ENCODE measurements at places on chromosomes 7 and 10.

GRCh38 chr7:130874071-130874915, 140.3 kb upstream of the KLF14 start:
- DNase-seq, result no peak

GRCh38 chr10:28986117-28986792, 302.6 kb upstream of the LYZL1 start:
- DNase-seq, result no peak

GRCh38 chr7:157432957-157433576, 96.3 kb downstream of the DNAJB6 start:
- peak; percentile 27 for DNase-seq

DNA sequence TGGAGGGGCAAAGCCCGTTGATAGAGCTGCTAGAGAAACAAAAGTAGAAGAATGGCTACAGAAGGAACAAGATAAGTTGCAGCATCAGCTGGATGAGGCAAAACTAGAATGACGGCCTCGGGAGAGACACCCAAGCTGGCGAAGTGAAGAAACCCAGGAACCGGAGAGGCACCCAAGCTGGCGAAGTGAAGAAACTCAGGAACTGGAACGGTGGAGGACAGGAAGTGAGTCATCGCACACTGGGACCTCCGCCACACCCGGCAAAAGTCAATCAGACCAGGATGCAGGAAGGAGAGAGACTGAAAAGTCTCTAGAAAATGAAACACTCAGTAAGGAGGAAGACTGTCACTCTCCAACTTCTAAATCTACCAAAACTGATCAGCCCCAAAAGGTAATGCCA, 133.0 kb upstream of the NEBL start:
- DNase-seq, result no peak

DNA sequence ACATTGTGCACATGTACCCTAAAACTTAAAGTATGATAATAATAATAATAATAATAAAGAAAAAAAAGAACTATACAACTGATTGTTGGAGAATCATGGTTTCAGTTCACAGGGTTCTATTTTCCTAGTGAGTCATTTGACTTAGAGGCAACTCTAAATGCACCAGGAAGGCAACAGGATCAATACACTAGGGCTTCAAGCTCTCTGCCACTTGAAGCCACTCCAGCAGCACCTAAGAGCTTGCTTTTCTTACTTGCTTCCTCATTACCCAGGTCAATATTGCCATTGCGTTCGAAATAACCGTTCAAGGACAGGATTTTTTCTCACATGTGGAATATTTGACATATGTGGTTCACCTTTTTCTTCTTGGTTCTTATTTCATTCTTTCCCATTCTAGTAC, 189.7 kb downstream of the GRM3 start:
- DNase-seq, result no peak

DNA sequence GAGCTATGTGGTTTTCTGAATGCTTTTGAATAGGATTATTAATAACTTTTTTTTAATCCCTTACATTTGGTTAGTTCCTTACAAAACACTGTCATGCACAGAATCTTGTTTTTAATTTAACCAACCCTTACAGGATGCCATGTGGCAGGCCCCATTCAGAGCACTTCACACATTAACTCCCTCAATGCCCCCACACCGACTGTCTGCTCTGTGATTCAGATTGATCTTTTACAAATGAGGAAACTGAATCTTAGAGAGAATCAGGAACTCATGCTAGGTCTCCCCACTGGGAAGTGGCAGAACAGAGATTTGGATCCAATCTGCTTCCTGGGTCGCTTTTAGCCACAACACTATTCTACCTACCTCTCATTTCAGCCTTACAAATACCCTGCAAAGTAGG, 195.8 kb upstream of the NPVF start:
- no peak for DNase-seq

DNA sequence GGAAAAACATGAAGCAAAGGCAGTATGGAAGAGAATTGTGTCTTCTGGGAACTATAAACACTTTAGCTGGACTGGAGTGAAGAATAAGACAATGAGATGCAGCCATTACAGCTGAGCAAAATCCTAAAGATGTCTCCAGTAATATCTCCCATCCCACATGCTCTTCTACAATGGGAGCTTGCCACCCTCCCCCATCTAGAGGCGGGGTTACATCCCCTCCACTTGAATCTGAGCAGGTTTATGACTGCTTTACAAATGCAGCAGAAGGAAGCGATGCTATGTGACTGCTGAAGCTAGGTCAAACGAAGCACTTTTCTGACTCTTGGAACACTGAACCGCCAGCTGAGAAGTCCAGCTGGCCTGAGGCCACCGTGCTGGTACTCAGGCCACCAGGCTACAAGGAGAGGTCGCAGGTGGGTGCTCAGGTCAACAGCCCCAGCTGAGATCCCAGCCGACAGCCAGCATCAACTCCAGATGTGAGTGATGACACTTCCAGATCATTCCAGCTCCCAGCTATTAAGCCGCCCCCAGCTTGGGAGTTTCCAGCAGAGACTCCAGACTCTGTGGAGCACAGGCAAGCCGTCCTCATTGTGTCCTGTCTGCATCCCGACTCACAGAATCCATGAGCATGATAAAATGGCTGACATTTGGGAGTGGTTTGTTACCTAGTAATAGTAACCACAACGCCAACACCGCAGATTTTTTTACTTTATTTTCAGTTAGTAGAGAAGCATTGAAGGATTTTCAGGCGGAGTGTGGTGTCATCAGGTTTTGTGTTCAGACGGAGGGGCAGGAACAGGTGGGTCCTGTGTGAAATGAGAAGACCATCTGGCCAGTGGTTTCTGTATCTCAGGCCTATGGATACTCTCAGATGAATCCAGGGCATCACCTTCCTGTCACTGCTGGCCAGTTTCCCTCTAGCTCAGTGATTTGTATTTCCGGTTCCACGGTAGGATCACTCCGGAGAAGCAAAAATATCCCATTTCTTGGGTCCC, 89.3 kb downstream of the NPY start:
- no peak for DNase-seq

DNA sequence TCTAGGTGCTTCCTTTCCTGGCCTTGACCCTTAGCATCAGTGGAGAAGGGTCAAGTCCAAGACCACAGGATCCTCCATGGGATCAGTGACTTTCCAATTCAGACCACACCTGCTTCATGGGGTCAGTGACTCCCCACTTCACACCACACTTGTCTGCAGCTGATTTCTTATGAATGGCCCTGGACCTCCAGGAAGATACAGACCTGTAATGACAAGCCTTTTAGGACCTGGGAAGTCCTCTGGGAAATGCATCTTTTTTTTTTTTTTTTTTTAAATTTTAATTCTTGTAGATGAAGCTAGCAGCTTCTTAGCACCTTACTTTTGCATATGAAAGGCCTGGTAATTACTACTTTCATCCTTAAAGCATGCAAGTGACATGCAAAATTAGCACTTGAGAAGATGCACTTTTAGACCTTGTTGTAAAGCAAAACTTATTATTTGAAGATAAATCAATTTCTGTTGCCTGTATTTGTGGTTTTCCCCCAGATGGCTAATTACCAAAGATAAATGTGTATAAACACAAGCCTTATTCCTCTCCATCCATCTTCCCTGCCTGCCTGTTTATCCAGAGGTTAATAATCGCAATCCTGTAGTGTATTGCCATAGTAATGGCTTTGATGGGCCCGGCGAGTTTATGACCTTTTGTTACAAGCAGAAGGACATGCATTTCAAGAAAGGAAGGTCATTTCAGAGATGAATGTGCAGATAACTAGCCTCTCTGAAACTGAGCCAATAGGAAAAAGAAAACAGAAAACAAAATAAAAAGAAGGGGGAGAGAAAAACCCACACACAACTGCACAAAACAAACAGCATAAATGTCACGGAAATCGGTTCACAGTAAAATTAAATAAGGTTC, 1018.7 kb downstream of the TYW1 start:
- DNase-seq, result no peak

- DNase-seq, result no peak
These were observed 259.9 kb downstream of the PTPRN2 start for GRCh38 chr7:158327571-158328180.

DNA sequence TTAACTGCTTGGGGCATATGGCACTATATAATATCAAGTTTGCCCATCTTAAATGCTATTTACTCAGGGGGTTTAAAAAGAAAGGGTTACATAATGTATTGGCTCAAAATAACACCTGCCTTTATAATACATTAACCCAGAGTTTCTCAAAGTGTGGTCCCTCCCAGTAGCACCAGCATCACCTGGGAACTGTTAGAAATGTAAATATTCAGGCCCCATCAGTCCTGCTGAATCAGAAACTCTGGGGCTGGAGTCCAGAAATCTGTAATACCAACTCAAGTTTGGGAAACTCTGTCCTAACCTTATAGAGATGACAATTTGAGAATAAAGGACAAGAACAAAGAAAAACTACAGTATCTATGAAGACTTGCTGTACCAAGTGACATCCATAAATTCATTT, 270.7 kb downstream of the PARD3 start:
- no peak for DNase-seq

DNA sequence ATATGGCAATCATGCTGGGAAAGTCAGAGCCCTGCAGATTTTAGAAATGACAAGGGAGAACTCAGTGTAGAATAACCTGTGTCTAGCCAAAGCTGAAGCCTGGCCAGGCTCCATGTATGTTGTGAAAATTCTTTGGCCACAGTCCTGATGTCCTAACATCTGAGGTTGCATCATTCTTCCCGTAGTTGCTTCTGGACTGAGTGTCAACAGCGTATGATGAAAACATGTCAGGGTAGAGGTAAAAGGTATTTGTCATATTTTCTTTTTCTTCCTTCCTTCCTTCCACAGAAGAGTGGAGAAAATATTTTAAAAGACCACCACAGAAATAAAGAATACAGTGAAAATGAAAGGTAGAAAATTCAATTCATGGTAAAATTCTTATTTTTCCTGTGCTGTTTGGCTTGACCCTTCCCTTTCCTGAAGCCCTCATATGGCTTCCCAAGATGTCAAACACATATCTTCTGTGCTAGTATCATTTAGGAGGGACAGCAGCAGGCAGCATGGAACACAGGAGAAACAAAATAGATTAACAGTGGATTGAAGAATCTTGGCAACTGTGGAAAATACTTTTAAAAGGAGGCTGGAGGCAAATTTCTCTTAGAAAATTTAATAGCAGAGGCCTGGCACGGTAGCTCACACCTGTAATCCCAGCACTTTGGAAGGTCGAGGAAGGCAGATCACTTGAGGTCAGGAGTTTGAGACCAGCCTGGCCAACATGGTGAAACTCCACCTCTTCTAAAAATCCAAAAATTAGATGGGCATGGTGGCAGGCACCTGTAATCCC, 18.9 kb upstream of the NRBF2 start:
- DNase-seq, result peak; percentile 93

DNA sequence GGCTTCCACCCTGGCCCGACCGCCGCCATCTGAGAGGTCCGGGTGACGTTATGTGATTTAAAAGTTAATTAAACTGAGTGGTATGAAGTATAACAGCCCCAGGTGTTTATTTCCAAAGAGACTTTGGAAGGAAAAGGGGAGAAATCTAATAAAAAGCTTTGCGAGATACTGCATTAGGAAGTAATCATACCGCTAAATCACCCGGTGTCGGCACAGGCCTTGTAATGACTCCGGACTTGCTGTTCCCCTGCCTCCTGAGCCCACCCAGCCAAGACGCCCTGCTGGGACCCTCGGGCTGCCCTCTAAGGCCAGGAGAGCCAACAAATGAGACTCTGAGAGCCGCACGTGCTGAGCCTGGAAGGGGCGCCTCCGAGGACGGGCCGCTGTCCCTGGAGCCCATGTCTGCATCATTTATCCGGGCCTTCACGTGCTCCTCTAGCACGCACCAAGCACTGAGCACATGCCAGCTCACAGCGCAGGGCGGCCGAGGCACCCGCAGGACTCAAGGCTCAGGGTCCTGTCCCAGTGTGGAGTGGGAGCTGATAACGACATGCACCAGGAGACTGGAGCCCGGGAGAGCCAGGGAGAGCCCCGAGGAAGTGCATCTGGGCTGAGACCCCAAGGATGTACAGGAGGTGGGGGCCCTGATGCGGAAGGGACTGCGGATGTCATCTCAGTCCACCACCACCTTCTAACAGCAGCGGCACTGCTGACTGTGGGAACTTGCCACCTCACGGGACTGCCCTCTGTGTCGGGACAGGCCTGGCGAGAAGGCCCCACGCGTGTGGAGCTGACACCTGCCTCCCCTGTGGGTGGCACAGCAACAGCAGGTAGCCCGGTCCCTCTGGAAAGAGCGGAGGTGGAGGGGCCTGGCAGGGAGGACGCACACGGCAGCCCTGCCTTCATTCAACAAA, 182.7 kb downstream of the ELFN1 start:
- DNase-seq, result no peak

DNA sequence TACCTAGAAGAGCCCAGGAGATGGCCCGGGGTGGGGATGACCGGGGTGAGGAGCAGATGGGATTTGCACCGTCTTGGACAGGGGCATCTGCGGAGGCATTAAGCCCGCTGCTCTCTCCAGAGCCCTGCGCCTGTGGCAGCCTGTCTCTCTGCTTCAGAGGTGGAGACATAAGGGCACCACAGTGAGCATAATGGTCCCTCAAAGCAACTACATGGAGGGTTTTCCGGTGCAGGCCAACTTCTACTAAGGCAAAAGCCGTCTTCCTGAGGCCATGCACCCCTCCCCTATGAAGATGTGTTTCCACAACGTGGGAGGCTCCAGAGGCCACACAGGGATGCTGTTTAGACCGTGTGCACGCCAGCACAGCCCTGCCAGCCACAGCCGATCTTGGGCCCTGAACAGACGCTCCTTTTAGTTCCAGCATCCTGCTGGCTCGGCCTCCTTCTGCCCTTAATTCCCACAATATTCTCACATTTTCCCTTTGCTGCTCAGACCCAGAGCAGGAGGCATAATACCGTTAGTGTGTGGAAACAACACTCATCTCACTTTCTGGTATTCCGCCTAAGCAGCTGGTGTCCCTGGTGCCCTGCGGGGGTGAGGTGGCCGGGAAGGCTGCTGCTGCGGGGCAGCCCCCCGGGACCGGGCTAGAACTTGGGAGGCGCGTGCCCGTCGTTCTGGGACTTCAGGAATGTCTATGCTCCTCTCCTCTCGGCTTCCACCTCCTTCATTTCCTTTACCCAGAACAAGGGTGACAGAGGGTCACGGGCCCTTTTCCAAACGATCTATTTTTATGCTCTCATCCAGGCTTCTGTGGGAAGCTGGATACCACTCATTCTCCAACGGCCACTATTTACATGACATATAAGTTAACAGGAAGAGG, 266.9 kb downstream of the TNS3 start:
- no peak for DNase-seq

- no peak for DNase-seq
These were observed 54.1 kb downstream of the HSPA12A start for GRCh38 chr10:116688241-116688711.

GRCh38 chr10:68049289-68050078, 25.6 kb downstream of the HERC4 start:
- DNase-seq, result no peak

DNA sequence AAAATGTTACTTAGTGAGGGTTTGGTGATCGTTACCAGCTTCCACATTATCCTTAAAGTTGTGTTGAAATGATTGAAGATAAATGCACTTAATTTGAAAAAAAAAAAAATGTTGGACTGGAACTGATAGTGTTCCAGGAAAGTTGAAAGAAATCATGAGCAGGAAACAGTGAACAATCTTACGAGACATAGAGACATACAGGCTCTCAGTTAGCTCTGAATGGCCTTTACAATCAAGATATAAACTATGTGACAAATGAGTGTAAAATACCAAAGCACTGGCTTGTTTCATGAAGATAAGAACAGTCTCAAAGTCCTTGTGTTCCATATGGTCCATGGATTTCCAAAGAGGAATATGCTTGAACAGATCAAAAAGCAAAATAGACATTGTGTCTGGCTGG, 430.1 kb upstream of the ETV1 start:
- no peak for DNase-seq
